ENCODE measurements at places on chromosomes 12 and 14.

- no peaks in the 10 kb centered on the region for H3K4me1 ChIP-seq
- H3K27ac ChIP-seq, result no peak overlapping the region
- H3K4me3 ChIP-seq, result no peak overlapping the region
- no peak for DNase-seq
- no peaks in the 10 kb centered on the region for H3K27me3 ChIP-seq
- H3K36me3 ChIP-seq, result no peaks in the 10 kb centered on the region
These were observed 15.7 kb upstream of the BCL2L14 start for GRCh38 chr12:12054993-12055392.

GRCh38 chr12:74775276-74775675 is 237.6 kb downstream of the ATXN7L3B start:
- H3K27ac ChIP-seq, result no peak overlapping the region
- H3K4me1 ChIP-seq, result no peaks in the 10 kb centered on the region
- no peaks in the 10 kb centered on the region for H3K27me3 ChIP-seq

DNA sequence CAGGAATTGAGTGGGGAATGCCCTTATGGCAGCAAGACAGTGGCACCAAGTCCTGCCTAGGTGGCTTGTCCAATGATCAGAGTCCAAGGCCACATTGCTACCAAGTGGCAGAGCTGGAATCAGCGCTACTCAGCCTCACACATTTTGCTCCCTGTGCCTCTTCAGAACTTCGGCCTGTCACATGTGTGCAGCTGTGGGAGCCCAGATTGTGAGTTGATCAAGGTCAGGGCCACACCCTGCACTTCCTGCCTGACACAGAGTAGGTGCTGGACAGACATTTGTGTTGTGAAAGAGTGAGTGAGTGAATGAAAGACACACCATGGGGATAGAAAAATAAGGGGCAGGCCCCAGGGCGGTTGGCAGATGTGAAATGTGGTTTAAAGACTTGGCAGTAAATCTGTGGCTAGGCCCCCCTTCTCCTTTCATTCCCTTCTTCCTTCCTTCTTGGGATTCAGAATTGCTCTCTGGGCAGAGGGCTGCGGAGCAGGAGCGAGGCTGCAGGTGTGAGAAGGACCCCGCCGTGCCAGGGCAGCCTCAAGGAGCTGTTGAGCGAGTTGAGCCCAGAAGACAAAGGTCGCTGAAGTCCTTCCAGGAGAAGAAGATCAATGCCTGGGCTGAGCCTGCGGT is 83.5 kb downstream of the SLC25A47 start:
- H3K27me3 ChIP-seq, result no peaks in the 10 kb centered on the region
- no peak for DNase-seq
- no peaks in the 10 kb centered on the region for H3K36me3 ChIP-seq
- peaks cover 36% of the 10 kb centered on the region for H3K4me1 ChIP-seq

- H3K4me1 ChIP-seq, result no peaks in the 10 kb centered on the region
- H3K27me3 ChIP-seq, result peaks cover 15% of the 10 kb centered on the region
- DNase-seq, result no peak
- H3K36me3 ChIP-seq, result no peaks in the 10 kb centered on the region
- no peak overlapping the region for H3K27ac ChIP-seq
These were observed 313.2 kb downstream of the ATP23 start for GRCh38 chr12:58254463-58255100.

DNA sequence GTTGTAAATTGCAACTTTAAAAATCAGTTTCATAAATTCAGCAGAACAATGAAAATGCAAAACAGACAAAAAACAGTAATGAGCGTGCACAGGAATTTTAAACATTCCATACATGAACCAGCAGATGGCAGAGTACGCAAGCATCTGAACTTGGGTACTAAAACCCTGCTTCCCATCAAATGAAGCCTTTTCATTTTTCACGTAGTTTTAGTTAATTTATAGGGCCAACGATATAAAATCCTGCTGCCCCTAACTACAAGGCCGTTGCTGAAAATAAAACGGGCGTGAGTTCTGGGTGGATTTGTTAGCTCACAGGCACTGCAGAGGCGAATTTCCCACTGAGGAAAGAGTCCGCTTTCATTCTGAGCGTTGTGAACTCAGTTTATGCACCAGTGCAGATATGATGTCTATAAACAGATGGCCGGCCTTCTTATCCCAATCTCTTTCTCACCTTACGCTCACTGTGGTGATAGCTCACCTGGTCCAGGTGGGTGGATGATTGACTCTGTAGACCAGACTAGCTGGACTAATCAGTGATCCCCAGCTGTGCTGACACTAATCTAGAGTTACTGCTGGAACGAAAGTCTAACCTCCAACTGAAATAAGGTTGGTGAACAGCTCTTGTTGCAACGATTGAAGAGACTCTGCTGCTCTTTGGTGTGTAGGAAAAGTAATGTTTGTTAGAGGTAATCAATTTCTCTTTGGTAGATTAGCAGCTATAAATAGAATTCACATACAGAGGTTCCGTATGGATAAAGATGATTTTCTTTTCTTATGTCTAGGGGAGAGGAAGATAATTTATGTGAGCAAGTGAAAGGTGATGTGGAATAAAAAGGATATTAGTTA is 89.2 kb downstream of the PDZRN4 start:
- no peak for DNase-seq
- no peak overlapping the region for H3K4me3 ChIP-seq
- H3K27me3 ChIP-seq, result peaks cover 15% of the 10 kb centered on the region

- peaks cover 47% of the 10 kb centered on the region for H3K4me1 ChIP-seq
- no peaks in the 10 kb centered on the region for H3K27me3 ChIP-seq
- no peak for DNase-seq
These were observed 473.8 kb downstream of the RAD51B start for GRCh38 chr14:68293404-68293803.

DNA sequence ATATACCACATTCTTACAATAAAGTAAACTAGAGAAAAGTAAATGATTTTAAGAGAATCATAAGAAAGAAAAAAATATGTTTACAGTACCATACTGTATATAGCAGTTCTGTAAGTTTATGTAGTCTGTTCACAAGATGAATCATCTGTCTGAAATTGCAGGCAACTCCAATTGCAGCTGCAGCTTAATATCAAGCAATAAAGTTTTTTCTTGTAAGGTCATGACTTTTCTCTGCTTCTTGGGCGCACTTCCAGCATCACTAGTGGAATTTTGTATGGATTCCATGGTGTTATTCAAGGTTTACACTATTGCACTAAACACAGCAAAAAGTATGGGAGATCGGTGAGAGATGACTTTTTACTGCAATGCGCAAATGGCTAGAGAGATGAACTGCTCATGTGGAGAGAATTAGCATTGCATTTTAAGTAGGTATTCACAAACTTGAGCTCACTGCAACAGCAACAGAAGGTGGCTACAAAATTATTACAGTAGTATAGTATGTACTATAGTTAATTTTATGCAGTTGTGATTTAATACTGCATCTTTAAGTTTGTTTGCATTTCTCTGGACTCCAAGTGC is 445.4 kb upstream of the OR4E1 start:
- H3K27ac ChIP-seq, result no peak overlapping the region
- no peaks in the 10 kb centered on the region for H3K27me3 ChIP-seq
- peak overlapping the region; percentile 43 for H3K4me3 ChIP-seq
- H3K4me1 ChIP-seq, result peaks cover 3% of the 10 kb centered on the region
- no peaks in the 10 kb centered on the region for H3K36me3 ChIP-seq
- no peak for DNase-seq

Measured in activated naive CD8-positive, alpha-beta T cell treated with anti-CD3 and anti-CD28 coated beads for 36 hours (primary cell).